Pons (tissue), 1 donor: ENCODE measurements at places on chromosomes 3 and 15.

DNA sequence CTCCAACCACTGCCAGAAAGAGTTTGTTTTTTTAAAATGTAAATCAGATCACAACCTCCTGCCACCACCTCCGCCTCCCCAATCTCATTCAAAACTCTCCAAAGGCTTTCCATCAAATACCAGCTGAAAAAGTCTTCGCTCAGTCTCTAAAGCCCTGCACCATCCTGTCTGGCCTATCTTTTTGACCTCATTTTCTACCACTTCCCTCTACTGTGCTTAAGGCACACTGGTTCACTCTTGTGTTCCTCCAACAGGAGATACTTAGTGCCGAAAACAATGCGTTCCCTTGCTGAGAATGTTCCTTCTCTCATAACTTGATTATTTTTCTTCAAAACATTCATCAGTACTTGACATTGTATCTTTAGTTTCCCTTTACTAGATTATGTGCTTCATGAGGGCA is 3.5 kb downstream of the BTBD1 start:
- no peak for DNase-seq

GRCh38 chr3:41202834-41203345 is 3.6 kb downstream of the CTNNB1 start:
- DNase-seq: peak; percentile 78

GRCh38 chr3:70933105-70933810 is 620.8 kb upstream of the MDFIC2 start:
- DNase-seq: no peak

GRCh38 chr15:74982183-74982582 is 13.2 kb upstream of the SCAMP5 start:
- no peak for DNase-seq

DNA sequence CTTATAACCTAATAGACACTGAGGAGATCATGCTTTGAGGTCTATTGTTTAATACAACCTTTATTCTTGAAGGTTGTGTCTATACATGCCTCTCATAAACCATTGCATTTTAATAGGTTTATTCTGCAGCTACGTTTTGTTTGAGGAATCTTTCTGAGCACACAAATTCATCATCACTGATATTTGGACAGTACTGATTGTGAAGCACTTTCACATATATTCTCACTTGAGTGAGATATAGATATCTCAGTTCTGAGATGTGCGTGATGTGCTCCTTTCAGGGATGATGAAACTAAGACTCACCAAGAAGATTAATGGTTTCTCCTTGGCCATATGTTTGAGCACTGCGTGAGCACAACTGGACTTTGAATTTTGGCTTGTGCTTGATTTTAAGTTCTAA is 374.4 kb downstream of the LPP start:
- DNase-seq: no peak

DNA sequence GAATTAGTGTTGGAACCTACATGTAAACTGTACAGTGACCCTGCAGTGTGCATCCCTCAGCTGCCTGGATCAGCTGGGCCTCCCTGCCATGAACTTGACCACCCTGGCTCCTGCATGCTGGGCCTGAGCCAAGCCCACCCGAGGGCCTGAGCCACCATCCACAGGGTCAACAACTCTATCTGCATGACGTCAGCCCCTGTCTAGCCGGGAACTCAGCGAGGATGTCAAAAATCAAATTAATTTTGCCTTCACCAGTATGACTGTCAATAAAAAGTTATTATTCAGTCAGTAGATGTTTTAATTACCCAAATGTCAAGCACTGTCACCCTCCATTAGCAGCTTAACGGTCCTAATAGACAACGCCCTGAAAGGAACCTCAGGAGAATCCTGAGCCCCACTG is 181.4 kb downstream of the NTRK3 start:
- no peak for DNase-seq

DNA sequence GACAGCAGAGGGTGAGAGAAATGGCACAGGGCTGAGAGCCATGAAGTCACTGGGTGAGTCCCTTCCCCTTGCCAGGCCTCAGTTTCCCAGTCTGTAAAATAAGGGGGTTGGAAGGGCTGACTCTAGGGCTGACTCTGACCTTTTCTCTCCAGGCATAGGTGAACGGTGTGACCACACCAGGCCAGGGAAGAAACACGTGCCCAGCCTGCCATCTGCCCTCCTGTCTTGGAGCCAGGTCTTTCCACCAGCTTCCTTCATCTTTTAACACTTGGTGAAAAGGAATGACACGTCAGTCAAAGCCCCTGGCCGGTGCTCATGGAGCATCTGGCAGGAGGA is 74.4 kb downstream of the CPN2 start:
- DNase-seq: no peak

GRCh38 chr3:89155811-89156210 is 48.4 kb downstream of the EPHA3 start:
- peak; percentile 52 for DNase-seq

DNA sequence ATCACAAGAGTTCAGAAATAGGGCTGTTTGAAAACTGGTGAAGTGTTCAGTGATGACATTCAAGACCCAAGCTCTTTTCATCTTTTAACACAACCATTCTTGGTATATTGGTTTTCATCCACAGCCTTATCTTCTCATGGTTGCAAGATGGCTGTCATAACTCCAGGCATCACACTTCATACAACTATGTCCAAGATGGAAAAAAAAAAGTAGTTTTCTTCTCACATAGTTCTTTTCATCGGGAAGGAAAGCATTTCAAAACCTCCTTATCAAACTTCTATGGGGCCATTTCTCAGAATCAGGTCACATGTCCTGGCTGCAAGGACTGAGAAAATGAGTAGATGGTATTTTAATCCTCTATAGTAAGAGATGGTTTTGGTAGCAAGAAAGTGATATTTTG is 21.1 kb upstream of the MFSD1 start:
- no peak for DNase-seq

DNA sequence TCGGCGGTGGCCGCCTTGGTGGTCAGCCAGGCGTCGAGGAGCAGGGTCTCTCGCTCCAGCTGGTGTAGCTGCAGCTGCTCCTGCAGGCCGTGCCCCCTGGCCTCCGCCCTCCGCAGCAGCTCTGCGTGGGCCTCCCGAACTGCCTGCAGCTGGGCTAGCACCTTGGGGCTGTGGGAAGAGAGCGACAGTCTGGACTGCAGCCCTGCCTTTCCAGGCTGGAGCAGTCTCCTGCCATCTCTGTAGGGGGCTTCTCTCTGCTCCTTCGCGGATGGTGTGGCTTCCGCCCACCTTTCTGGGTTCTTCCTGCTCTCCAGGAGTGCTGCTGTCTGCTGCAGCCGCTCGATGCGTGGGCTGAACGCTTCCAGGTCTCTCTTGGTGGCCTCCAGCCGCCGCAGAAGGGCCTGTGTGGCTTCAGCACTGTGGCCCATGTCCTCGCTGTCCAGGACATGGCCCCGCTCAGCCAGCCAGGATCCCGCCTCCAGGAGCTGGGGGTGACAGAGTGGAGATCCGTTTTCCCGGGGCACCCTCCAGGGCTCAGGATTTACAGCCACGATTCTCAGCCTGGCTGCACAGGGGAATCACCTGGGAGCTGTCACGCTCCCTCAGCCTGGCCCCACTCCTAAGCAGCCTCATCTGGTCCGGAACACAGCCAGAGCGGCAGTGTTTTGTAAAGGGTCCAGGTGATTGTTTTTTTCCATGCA is 16.8 kb downstream of the PLA2G4B start:
- DNase-seq: no peak

DNA sequence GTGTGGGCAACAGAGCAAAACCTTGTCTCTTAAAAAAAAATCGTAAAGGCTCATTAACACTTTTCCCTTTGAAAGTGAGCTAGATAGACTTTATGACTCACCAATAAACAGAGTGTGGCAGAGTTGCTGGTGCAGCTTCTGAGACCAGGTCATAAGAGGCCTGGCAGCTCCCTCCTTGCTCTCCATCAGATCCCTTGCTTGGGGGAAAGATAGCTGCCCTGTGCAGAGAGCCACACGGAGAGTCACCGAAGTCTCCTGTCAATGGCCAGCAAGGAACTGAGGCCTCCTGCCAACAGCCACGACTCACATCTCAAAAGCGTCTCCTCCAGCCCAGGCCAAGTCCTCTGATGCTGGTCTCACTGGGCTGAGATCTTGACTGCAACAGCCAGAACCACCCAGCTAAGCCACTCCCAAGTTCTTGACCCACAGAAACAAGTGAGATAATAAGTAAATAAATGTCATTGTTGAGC is 8.7 kb upstream of the GP9 start:
- no peak for DNase-seq

- DNase-seq: no peak
These were observed 42.3 kb downstream of the TM4SF18 start for GRCh38 chr3:149291178-149291577.

GRCh38 chr3:123914829-123915228 is 30.7 kb upstream of the MYLK start:
- DNase-seq: no peak

- DNase-seq: no peak
These were observed 81.6 kb downstream of the STT3B start for GRCh38 chr3:31614162-31614921.

- DNase-seq: no peak
These were observed 194.5 kb downstream of the RPLP1 start for GRCh38 chr15:69647142-69647513.

- DNase-seq: peak; percentile 28
These were observed 1.9 kb upstream of the LOXL1 start for GRCh38 chr15:73924171-73924921.
